Activated naive CD4-positive, alpha-beta T cell treated with Interleukin-2 at 50 U/mL for 16 hours (primary cell): ENCODE measurements at places on chromosomes 4 and X.

DNA sequence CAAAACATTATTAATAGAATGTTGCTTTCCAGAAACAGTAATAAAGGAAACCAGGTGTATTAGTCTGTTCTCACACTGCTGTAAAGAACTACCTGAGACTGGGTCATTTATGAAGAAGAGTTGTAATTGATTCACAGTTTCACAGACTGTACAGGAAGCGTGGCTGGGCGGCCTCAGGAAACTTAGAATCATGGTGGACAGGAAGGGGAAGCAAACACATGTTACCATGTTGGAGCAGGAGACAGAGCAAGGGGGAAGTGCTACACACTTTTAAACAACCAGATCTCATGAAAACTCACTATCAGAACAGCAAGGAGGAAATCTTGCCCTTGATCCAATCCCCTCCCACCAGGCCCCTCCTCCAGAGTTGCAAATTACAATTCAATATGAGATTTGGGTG lies 815.8 kb downstream of the TRIML1 start:
- no peak for DNase-seq

- no peak for DNase-seq
Observed at GRCh38 chr4:47498899-47499298, 13.8 kb downstream of the ATP10D start.

- DNase-seq: peak; percentile 31
Observed at GRCh38 chrX:136865270-136866158, 15.0 kb downstream of the RBMX start.

GRCh38 chr4:90727938-90728337 lies 600.7 kb downstream of the CCSER1 start:
- no peak for DNase-seq

GRCh38 chr4:32589853-32590252 lies 1869.7 kb downstream of the PCDH7 start:
- no peak for DNase-seq

- no peak for DNase-seq
Observed at GRCh38 chr4:121336706-121337105, 44.1 kb downstream of the QRFPR start.
